Kidney tubule cell (primary cell): ENCODE measurements at places on chromosomes 1 and 21.

DNA sequence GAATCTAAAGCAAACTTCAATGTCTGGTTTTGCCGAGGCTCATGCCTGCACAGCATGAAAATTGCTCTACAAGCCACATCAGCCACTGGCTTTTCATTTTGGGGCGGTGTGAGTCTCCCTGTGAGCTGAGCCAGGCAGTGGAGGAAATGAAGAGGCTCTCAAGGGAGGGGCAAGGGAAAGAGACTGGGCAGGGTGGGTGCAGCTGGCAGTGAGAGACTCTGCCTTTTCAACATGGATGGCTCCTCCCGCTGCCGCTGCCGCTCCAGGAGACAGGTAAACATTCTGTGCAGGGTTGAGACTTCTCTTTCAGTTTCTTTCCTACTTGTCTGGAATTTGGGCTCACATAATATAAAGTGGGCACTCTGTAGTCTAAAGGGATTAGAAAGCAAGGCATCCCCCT, 11.3 kb upstream of the CTSE start:
- no peak for DNase-seq

GRCh38 chr1:6121021-6121421, 59.1 kb downstream of the CHD5 start:
- no peak for DNase-seq

- DNase-seq, result peak; percentile 95
Measured at GRCh38 chr1:4395158-4395557, 259.3 kb upstream of the AJAP1 start.

GRCh38 chr1:157106813-157107189, 7.2 kb upstream of the ETV3L start:
- DNase-seq, result no peak

- DNase-seq, result no peak
Measured at GRCh38 chr1:202167708-202168415, 7.5 kb upstream of the PTPN7 start.

GRCh38 chr1:171501305-171502024, 16.1 kb downstream of the PRRC2C start:
- no peak for DNase-seq

DNA sequence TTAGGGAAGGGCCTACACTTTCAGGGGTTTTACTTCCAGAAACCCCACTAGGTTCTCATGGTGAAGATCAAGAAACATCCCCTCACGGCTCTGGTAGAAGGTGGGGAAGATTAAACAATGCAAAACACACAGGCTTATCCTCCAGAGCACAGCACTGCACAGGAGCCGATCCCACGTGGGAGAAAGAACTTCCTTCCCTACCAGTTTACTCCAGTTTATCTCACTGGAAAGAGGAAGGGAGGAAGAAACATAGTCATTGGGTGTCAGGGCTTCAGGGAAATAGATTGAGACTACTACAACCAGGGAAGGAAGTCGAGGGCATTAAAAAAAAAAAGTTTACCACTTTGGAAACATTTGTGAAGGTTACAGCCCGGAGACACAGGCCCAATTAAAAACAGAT, 164.4 kb downstream of the NTPCR start:
- DNase-seq, result no peak

GRCh38 chr1:32609180-32609579, 41.2 kb downstream of the ZBTB8OS start:
- no peak for DNase-seq

GRCh38 chr1:201905234-201905890, 16.7 kb downstream of the SHISA4 start:
- DNase-seq, result no peak

DNA sequence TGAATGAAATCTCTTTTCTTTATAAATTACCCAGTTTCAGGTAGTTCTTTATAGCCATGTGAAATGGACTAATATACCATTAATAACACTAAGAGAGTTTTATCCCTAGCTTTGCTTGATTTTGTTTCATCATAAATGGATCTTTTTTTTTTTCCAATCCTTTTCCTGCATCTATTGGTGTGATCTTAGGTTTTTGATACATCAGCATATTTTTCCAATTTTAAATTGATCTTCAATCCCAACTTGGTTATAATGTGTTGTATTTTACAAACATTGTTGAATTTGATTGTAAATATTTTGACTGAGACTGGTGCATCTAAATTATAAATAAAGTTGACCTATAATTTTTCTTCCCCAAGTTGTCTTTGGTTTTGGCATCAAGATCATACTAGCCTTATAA, 4.3 kb upstream of the RTCA start:
- DNase-seq, result no peak

DNA sequence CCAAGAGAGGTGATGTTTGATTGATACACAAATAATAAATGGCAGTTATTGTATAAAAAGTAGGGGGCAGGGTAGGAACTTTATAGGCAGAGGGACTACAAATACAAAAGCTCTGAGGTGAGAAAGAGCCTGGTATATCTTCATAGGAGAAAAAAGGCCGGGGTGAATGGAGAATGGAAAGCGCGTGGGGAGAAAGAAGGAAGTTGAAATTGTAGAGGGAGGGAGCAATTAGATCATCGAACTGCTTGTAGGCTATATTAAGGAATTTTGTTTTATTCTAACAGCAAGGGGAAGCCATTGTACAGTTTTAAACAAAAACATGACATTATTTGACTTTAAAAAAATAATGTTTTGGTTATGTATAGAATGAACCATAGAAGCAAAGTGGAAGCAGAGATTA, 147.4 kb downstream of the PDE4B start:
- DNase-seq, result no peak

- DNase-seq, result no peak
Measured at GRCh38 chr1:225458222-225458631, 30.4 kb upstream of the LBR start.

- DNase-seq, result peak; percentile 83
Measured at GRCh38 chr1:109084563-109085517, 5.7 kb upstream of the TMEM167B start.

- DNase-seq, result peak; percentile 71
Measured at GRCh38 chr1:2480986-2481364, 4.9 kb downstream of the PLCH2 start.

- DNase-seq, result no peak
Measured at GRCh38 chr1:202172015-202172355, 11.6 kb upstream of the PTPN7 start.

DNA sequence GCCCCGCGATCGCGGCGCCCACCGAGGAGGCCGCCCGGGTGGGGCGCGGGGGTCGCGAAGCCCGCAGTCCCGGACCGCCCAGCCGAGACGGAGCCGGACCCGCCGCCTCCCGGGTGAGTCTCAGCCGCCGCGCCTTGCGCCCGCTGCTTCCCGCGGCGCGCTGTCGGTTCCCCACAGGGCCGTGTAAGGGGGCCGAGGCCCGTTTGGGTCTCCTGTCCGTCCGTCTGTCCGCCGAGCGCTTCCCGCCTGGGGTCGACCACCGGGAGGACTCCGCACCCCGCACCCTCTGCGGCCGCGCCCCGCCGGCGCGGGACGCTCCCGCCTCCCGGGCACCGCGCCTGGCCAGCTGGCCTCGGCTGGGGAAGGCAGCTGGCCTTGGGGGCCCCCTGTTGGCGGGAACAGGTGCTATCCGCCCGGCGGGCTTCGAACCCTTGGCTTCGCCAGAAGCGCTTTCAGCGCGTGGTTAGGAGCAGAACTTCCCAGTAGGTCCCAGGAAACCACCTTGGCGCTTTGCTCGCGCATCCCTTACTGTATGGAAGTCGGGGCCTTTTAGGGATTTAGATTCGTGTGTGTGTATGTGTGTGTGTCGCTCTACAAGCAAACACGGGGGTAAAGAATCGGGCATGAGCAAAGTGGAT, 414 bp downstream of the TMEM51 start:
- DNase-seq, result peak; percentile 74

- DNase-seq, result no peak
Measured at GRCh38 chr1:110021285-110021684, 13.1 kb upstream of the STRIP1 start.

DNA sequence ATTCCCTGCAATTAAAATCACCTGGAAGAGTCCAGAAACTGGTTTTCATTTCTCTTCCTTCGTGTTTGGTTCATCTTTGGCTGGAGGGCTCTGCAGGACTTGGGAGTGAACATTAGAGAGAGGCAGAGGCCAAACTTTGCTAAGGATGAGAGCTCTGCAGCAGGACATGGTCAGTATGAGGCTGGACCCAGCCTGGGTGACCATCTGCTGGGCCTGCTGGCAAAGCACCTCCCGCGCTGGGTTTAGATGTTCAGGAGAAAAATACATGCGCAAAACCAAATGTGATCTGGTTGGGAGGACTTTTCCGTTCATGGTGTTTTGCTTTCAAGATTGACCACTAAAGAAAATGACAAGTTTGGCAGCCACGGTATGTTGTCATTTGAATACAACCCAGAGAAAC, 15.9 kb downstream of the KAZN start:
- no peak for DNase-seq

DNA sequence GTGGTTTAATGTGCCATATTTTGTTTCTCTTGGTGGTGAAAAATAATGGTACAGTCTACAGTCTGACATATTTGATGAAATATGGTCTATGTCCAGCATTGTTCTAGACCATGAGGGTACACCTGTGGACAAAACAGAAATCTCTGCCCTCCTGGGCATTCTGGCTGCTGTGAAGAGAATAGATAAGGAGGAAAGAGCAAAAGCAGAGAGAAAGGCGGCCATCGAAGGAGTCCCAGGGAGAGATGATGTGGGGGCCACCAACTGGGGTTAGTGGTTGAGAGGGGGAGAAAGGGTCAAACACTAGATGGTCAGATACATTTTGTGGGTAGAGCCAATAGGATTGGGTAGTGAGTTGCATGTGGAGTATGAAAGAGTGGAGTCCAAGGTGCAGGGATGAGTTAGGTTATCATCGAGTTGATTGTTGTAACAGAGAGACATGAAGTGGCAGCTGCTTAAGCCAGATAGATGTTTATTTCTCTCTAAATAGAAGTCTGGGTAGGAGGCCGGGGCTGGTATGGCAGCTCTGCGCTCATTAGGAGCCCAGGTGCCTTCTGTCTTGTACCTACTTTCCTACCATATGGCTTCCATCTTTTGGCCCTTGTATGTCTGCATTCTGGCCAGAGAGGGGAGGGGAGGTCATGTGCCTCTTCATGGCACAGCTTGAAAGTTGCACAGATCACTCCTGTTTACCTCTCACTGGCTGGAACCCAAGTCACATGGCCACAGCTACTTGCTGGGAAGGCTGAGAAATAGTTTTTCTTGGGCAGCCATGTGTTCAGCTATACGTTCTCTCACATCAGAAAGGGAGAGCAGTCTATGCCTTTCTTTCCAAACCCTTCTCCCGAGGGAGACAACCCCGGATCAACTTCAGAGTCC, 13.0 kb downstream of the UBE4B start:
- no peak for DNase-seq

GRCh38 chr1:39085174-39085573, 59.0 kb downstream of the NDUFS5 start:
- DNase-seq, result no peak

- peak; percentile 48 for DNase-seq
Measured at GRCh38 chr21:15495965-15496364, 233.8 kb upstream of the USP25 start.

GRCh38 chr1:227947676-227948492, at the start of gene WNT9A:
WNT9A (minus strand) TSS chr1:227947932; CDS start chr1:227947887, 45 bp downstream.
- DNase-seq, result peak; percentile 61

GRCh38 chr1:176193023-176193422, 14.1 kb downstream of the COP1 start:
- peak; percentile 69 for DNase-seq

GRCh38 chr1:12052008-12052573, 11.0 kb upstream of the TNFRSF8 start:
- DNase-seq, result peak; percentile 88

- no peak for DNase-seq
Measured at GRCh38 chr1:162145966-162146696, 76.6 kb downstream of the NOS1AP start.

GRCh38 chr1:43372172-43372571, 4.4 kb upstream of the ELOVL1 start:
- peak; percentile 70 for DNase-seq

GRCh38 chr1:30256911-30257310, 466.5 kb downstream of the MATN1 start:
- no peak for DNase-seq

GRCh38 chr1:20983297-20983889, 193.3 kb downstream of the EIF4G3 start:
- DNase-seq, result no peak

GRCh38 chr1:223217781-223218180, 74.7 kb upstream of the TLR5 start:
- DNase-seq, result no peak

GRCh38 chr1:78254517-78254916, 208.8 kb downstream of the GIPC2 start:
- DNase-seq, result peak; percentile 39

GRCh38 chr1:61056196-61056572, 26.2 kb upstream of the NFIA start:
- DNase-seq, result no peak

DNA sequence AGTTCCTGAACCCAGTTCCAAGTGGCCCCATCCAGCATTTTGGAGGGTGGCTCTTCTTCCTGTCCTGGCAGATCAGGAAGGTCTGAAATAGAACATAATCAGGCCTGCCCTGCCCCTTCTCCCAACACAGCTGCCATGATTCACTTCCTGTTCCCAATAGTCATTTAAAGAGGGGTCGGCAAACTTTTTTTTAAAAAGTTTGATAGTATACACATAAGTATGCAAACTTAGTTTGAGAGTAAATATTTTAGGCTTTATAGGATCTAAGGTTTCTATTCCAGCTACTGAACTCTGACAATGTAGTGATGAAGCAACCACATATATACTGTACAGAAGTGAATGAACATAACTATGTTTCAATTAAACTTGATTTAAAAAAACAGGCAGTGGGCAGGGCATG, 66.4 kb downstream of the LUZP1 start:
- peak; percentile 35 for DNase-seq

GRCh38 chr21:44800971-44801467, 601 bp downstream of the UBE2G2 start:
- peak; percentile 56 for DNase-seq
